ENCODE measurements at places on chromosomes 7 and 10. TPM values are rescaled to one million over a fixed set of nuclear protein-coding genes. Genes with fewer than 3 reads are reported as not detected.
A peak's percentile ranks its signal among the peaks of the same experiment; 100 is the strongest.

- no peak for DNase-seq
- no peaks in the 10 kb centered on the region for H3K36me3 ChIP-seq
- H3K4me3 ChIP-seq: no peak overlapping the region
- no peaks in the 10 kb centered on the region for H3K4me1 ChIP-seq
These were observed 212.3 kb downstream of the DKK1 start for GRCh38 chr10:52526251-52526823.

- peak overlapping the region; percentile 60 for H3K27ac ChIP-seq
- no peaks in the 10 kb centered on the region for H3K27me3 ChIP-seq
- no peak for DNase-seq
- peaks cover 3% of the 10 kb centered on the region for H3K4me1 ChIP-seq
- peaks cover 24% of the 10 kb centered on the region for H3K36me3 ChIP-seq
These were observed 25.2 kb downstream of the HBP1 start for GRCh38 chr7:107194052-107194451.

GRCh38 chr10:68537796-68538195 lies 10.5 kb upstream of the SLC25A16 start:
- no peak overlapping the region for H3K4me3 ChIP-seq
- H3K36me3 ChIP-seq: no peaks in the 10 kb centered on the region
- H3K4me1 ChIP-seq: no peaks in the 10 kb centered on the region
- no peak for DNase-seq
- no peaks in the 10 kb centered on the region for H3K27me3 ChIP-seq

DNA sequence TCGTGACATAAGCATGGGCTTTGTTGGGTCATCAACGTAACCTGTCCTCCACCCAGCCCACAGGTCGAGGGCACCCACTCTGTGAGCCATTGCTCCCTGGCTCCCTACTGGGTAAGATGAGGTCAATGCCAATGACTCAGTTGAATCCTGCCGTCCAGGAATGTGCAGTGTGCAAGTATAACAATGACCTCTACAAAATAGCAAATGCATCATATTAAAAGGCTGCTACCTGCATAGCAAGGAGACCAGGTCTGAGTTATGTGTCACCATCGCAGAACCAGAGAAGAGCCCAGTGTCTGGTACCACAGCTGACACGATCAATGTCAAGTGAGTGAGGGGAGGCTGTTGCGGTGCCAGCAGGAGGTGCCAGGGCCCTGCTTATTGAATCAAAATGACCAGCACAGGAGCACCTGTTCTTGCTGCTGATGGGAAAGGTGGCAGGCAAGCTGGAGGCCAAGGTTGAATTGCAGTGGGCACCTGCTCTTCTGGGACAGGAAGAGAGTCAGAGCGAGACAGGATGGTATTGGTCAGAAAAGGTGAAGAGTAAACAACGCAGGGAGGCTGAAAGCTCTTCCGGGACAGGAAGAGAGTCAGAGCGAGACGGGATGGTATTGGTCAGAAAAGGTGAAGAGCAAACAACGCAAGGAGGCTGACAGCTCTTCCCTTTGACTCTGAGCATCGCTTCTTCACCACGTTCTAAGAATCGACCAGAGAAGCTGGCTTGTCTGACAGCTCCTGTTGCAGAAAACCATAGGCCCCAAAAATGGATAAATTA lies 108.7 kb upstream of the ADAM12 start:
- H3K4me1 ChIP-seq: no peaks in the 10 kb centered on the region
- no peaks in the 10 kb centered on the region for H3K27me3 ChIP-seq
- DNase-seq: no peak
- no peaks in the 10 kb centered on the region for H3K36me3 ChIP-seq
- no peak overlapping the region for H3K4me3 ChIP-seq
- no peak overlapping the region for H3K27ac ChIP-seq

DNA sequence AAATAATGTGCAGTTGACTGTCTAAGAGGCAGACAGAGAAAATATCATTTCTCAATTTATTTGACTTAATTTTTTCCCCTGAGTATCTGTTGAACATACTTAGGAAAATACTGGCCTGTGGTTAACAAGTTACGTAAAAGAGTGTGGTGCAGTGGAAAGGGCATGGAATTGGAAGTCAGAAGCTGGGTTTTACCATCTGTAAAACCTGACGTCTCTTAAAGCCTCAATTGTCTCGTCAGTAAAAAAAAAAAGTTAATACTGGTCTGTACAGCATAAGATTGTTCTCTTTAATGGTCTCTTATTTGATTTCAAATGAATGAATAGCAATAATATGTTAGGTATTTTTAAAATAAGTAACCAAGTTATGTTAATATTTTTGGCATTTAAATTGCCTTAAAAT lies 67.8 kb downstream of the PHTF2 start:
- DNase-seq: no peak
- H3K36me3 ChIP-seq: peaks cover 11% of the 10 kb centered on the region
- no peaks in the 10 kb centered on the region for H3K4me1 ChIP-seq
- H3K4me3 ChIP-seq: no peak overlapping the region
- H3K27me3 ChIP-seq: no peaks in the 10 kb centered on the region

- no peaks in the 10 kb centered on the region for H3K36me3 ChIP-seq
- H3K4me3 ChIP-seq: no peak overlapping the region
- H3K27ac ChIP-seq: no peak overlapping the region
- no peaks in the 10 kb centered on the region for H3K4me1 ChIP-seq
- H3K27me3 ChIP-seq: no peaks in the 10 kb centered on the region
These were observed 37.0 kb downstream of the SEC61G start for GRCh38 chr7:54722026-54722425.

- peaks cover 10% of the 10 kb centered on the region for H3K27me3 ChIP-seq
- H3K4me1 ChIP-seq: no peaks in the 10 kb centered on the region
- H3K27ac ChIP-seq: no peak overlapping the region
- no peak overlapping the region for H3K4me3 ChIP-seq
These were observed 61.7 kb downstream of the DOCK4 start for GRCh38 chr7:112144284-112145059.

DNA sequence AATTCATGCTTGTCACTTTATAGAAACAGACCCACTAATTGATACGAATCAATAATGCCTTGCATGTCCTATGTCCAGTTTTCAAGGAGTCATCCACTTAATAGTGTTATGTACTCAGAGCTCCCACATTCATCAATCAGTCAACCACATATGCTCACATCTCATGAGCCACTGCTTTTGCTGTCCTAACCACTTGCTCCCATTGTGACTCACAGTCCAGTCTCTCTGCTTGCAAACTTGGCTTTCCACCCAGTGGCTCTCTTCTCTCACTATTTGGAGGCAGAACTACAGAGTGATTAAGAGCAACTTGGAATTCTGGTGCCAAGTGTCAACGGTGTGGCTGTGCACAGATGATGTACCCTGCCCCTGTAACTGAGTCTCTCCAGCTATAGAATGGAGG lies 166.0 kb downstream of the SNX13 start:
- H3K4me1 ChIP-seq: peaks cover 7% of the 10 kb centered on the region
- H3K27me3 ChIP-seq: no peaks in the 10 kb centered on the region
- no peak for DNase-seq
- H3K27ac ChIP-seq: no peak overlapping the region

DNA sequence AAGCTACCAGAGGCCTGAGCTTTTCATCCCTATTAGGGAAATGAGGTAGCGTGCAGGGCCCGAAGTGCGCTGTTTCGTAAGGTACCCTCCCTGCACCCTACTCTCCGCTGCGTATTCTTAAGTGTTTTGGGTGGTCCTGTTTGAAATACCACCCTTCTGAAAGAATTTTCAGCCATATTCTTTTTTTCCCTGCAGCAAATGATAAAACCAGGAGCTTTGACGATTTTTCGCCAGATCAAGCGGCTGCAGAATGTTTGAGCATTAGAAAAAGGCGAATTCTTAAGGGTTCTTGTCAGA lies 1.2 kb downstream of the RSBN1L start:
- peak overlapping the region; percentile 99 for H3K4me3 ChIP-seq
- no peaks in the 10 kb centered on the region for H3K27me3 ChIP-seq
- H3K27ac ChIP-seq: peak overlapping the region; percentile 94
- peaks cover 26% of the 10 kb centered on the region for H3K36me3 ChIP-seq

DNA sequence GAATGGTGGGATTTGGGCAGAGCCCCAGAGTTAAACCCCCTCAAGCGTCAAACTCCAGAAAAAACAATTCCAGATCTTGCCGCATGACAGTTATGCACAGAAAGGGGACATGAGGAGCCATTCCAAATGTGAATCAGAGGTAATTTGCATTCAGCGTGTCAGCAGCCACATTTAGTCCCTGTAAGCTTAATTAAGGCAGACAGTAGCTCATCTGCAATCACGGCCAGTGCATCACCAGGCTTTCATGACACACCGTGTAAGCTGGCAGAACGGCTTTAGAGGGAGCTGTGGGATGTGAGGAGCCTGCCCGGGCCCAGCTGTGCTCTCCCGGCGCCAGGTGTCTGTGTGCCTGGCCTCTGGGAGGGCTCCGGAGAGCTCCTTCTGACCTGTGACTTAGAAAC lies 18.7 kb upstream of the PRKAG2 start:
- H3K4me1 ChIP-seq: no peaks in the 10 kb centered on the region
- no peaks in the 10 kb centered on the region for H3K36me3 ChIP-seq
- H3K4me3 ChIP-seq: no peak overlapping the region
- H3K27ac ChIP-seq: no peak overlapping the region
- peaks cover 17% of the 10 kb centered on the region for H3K27me3 ChIP-seq

- no peak for DNase-seq
- H3K4me1 ChIP-seq: no peaks in the 10 kb centered on the region
- no peak overlapping the region for H3K4me3 ChIP-seq
- no peaks in the 10 kb centered on the region for H3K27me3 ChIP-seq
- no peak overlapping the region for H3K27ac ChIP-seq
- H3K36me3 ChIP-seq: no peaks in the 10 kb centered on the region
These were observed 57.6 kb downstream of the CDH23 start for GRCh38 chr10:71454347-71454746.

DNA sequence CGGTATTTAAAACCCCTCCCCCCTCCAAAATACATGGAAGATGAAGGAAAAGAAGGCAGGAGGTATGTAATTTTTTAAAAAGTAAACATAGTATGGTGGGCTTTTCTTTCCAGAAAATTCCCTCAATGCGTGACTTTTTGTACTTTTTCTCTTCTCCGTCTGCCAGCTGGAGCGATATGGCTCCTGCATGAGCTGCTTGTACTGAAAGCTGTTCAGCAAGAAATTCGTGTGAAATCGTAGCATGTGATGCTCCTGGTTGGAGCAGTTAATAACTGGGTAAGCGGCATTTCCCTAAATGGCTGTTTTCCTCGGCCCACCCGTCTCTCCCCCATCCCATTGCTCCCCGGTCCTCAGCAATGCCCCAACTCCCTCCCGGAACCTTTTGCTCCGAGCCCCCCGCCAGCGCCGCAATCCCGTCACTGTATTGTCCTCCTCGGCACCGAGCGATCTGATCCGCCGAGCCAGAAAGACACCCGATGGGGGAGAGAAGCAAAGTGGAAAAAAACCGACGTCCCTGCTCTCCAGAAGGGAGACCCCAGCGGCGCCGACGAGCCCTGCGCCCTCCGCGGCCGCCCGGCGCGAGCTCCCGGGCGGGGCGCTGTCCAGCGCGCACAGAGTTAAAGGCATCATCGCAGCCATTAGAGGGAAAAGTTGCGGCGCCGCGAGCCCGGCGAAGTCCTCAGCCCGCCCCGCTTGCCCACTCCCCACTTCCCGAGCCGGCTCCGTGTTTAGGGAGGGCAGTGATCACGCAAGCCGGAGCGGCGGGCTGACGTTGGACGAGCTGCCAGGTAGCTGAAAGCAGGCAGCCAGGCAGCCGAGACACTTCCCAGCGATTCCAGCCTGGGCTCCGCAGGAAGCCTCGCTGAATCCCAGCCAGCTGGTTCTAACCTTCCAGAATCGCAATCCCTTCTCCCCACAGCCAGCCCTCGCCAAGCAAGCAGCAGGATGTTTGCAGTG lies at the start of gene VSTM2A:
TSS of gene VSTM2A (plus strand) at position 707 of the 957 bp plus-strand sequence. CDS start 356 bp downstream, outside the sequence.
- no peak for DNase-seq
- no peak within 1 kb of the TSS for H3K4me3 ChIP-seq
- H3K4me1 ChIP-seq: no peaks in the 10 kb centered on the region
- no peak within 1 kb of the TSS for H3K27ac ChIP-seq
- peaks cover 34% of the 10 kb centered on the region for H3K27me3 ChIP-seq

DNA sequence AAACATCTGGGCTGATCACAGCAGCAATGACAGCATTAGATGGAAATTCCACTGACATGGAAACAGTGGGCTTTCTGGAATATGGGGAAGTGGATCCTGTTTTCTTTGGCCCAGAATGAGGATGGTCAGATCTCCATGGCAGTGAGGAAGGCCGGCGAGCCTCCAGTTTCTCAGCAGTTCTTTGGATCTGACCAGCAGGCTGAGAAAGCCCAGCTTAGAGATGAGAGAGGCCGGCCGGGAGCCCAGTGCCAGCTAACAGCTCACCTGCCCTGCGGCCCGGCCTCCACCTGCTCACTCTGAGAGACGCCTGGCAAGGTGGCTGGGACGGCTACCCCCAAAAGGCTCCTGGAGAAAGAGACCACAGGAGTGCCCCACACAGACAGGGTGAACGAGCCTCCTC lies 24.2 kb downstream of the GPER1 start:
- no peak for DNase-seq
- H3K4me1 ChIP-seq: peaks cover 2% of the 10 kb centered on the region
- H3K27me3 ChIP-seq: no peaks in the 10 kb centered on the region
- H3K36me3 ChIP-seq: peaks cover 4% of the 10 kb centered on the region
- no peak overlapping the region for H3K27ac ChIP-seq
- no peak overlapping the region for H3K4me3 ChIP-seq

- no peaks in the 10 kb centered on the region for H3K36me3 ChIP-seq
- no peaks in the 10 kb centered on the region for H3K4me1 ChIP-seq
These were observed 120.2 kb upstream of the RAB18 start for GRCh38 chr10:27383595-27384542.

- no peak overlapping the region for H3K4me3 ChIP-seq
- no peaks in the 10 kb centered on the region for H3K36me3 ChIP-seq
- H3K27me3 ChIP-seq: peaks cover 6% of the 10 kb centered on the region
- H3K27ac ChIP-seq: no peak overlapping the region
- peaks cover 10% of the 10 kb centered on the region for H3K4me1 ChIP-seq
- no peak for DNase-seq
These were observed 160.5 kb upstream of the TNRC18 start for GRCh38 chr7:5584096-5584495.

GRCh38 chr7:37901236-37901827 lies 15.3 kb downstream of the SFRP4 start:
- H3K4me1 ChIP-seq: no peaks in the 10 kb centered on the region
- no peak overlapping the region for H3K27ac ChIP-seq
- H3K36me3 ChIP-seq: no peaks in the 10 kb centered on the region
- no peak overlapping the region for H3K4me3 ChIP-seq
- peaks cover 2% of the 10 kb centered on the region for H3K27me3 ChIP-seq

The TMEM184A gene
- not detected for total RNA-seq

The MBL2 gene
- total RNA-seq: not detected

The ACTR3C gene
- 2.6 TPM for total RNA-seq

The HKDC1 gene
- 0.40 TPM for total RNA-seq

The ZNF22 gene
- 37.6 TPM for total RNA-seq

All from activated CD8-positive, alpha-beta T cell treated with anti-CD3 and anti-CD28 coated beads for 36 hours (primary cell).